ENCODE measurements at places on chromosomes 6 and 20.

DNA sequence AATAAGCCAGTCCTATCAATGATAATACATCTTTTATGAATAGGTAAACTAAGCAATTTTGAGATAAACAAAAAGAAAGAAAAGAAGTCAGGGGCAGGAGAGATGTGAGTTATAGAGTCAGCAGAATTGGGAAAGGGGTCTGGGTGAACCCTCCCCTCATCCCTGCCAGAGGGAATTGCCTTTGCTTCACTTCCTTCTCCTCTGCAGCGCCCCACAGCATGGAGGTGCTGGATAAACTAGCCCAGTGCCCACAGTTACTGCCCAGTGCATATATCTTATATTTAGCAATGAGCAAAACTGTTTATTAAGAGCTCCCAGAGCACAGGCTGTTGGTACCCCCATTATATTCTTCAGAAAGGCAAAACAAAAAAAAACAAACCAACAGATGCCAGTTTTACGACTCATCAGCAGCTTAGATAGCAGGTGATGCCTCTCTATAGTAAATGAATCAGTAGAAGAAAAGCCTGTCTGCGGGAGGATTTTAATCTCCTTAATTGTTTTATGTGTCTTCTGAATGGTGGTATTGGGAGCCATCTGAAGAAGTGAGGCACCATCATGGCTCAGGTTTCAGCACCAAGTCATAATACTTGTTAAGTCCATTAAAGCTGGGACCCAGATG, 419.2 kb downstream of the EPM2A start:
- no peak for DNase-seq

DNA sequence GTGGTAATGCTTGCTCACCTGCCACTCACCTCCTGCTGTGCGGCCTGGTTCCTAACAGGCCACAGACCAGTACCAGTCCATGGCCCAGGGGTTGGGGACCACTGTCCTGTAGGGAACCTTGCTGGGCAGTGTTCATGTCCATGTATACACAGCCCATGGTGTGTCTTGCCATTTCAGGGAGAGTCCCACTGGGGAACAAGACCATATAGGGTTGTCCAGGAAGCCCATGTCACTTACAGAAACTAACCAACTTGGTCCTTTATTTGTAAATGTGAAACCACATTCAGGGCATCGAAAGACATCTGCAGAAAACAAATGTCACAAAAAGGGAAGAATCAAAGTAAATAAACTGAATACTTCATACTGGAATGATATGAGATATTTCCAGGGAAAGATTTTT, 179.1 kb downstream of the NFATC2 start:
- DNase-seq, result no peak

- DNase-seq, result no peak
Observed at GRCh38 chr6:4636881-4637224, 139.4 kb upstream of the CDYL start.

DNA sequence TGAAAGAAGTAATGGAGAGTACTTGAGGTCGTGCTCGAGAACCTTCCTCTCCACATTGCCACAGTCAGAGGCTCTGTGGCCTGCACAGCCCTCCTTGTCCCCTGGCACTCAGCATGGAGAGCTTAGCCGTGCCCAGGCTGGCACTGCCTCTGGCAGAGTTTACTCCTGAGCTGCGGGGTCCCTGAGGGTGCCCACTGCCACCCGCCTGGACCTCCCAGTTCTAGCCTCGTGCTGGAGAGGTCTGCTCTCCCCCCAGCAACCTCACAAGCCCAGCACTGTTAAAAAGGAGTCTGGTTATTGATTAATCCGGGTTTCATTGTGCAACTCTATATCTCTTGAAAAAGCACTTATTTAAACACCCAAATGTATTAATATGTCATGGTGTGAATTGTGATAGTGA, 226.8 kb downstream of the TMEM242 start:
- no peak for DNase-seq

DNA sequence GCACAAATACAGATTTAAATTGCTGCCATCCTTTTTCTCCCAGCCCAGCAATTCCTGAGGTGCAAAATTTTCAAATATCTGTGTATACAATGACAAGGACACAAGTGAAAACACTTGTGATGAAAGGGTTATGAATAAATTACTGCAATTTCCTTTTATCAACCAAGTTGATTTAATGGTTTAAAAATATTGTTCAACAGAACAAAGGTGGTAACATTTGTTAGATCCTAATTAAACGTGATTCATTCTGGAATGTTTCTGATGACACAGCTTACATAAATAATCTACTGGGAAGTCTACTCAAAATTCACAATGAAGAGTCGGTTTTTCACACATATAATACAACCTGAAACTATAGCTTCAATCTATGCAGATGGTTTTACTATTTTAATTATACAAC, 17.1 kb downstream of the B4GALT5 start:
- DNase-seq, result no peak

- DNase-seq, result no peak
Observed at GRCh38 chr6:128305976-128306375, 214.4 kb downstream of the PTPRK start.

DNA sequence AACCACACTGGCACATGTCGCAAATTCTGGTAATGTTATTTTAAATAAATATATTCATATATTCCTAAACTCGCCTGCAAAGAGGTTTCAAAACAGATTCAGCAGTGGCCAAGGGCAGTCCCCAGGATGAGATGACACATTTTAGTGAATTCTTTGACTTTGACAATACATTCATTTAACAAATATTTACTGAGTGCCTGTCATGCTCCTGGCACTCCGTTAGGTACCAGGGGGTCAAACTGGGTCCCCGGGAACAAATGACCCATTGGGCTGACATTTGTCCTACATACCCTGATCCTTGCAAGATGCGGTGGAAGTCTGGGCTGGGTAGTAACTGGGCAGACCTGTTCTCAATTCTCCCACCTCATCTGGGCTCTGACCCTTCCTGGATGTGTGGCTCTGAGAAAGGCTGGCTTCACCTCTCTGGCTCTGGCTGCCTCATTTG, 74.9 kb downstream of the FYN start:
- DNase-seq, result no peak

DNA sequence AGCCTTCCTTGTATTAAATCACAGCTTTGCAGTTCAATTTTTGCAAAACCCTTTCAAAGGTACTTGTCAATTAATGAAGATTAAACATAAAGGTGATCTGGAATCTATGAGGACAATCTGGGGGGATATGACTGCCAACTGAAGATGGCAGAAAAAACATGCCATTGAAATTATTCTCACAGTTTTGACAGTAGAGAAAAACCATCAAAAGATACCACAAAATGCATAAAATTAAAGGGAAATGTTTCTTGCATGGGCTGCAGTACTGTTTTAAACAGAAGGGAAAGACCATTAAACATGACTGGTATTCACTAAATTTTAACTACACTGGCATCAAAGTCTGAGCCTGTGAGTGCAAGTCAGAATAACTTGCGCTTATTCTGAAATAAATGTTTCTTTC, 194.2 kb downstream of the ATXN1 start:
- no peak for DNase-seq

All from CD4-positive, alpha-beta T cell treated with Interleukin-6 at 100 ng/mL for 8 hours (primary cell).